ENCODE measurements at places on chromosomes 4 and X.

DNA sequence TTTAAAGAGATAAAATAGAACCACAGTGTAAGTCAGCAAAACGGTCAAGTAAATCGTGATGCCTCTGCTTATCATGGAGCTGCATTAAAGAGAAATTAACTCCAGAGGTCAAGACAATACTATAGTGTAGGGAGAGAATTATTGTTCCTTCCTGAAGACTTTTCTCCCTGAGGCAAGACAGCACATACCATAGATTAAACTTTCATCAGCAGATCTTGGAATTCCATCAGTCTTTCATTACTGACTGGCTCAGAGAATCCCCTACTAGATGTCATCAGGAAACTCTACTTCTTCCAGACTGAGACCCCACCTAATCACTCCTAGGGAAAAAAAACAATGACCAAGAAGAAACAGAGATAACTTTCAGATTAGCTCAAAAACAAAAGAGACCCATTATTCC lies 131.3 kb downstream of the NSUN7 start:
- DNase-seq: no peak

- no peak for DNase-seq
Measured at GRCh38 chr4:47553329-47554125, 68.5 kb downstream of the ATP10D start.

- DNase-seq: no peak
Measured at GRCh38 chrX:10143071-10143983, 13.4 kb upstream of the CLCN4 start.

- no peak for DNase-seq
Measured at GRCh38 chrX:110359273-110359672, 625 bp downstream of the RTL9 start.

- DNase-seq: no peak
Measured at GRCh38 chr4:38612646-38613414, 51.2 kb upstream of the KLF3 start.

- no peak for DNase-seq
Measured at GRCh38 chr4:90958256-90958895, 831.2 kb downstream of the CCSER1 start.

GRCh38 chrX:18210470-18210869 lies 10.2 kb downstream of the BEND2 start:
- no peak for DNase-seq

DNA sequence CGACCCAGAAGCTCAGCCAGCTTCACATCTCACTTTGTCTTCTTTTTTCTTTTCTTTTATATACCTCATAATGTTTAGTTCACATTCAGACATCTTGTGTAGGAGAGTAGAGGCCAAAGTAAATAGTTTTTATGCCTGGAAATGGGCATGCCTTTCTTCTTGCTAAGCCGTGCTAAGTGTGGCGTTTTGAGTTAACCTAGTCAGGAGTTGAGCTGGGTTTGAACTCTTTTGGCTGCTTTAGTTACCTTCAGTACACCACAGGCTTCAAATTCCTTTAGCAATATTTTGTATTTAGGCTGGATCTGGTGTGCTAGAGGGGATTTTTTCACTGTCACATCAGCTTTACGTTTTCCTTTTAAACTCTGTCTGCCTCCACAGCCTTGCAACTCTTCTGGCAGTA lies 300.8 kb downstream of the ZNF674 start:
- no peak for DNase-seq

DNA sequence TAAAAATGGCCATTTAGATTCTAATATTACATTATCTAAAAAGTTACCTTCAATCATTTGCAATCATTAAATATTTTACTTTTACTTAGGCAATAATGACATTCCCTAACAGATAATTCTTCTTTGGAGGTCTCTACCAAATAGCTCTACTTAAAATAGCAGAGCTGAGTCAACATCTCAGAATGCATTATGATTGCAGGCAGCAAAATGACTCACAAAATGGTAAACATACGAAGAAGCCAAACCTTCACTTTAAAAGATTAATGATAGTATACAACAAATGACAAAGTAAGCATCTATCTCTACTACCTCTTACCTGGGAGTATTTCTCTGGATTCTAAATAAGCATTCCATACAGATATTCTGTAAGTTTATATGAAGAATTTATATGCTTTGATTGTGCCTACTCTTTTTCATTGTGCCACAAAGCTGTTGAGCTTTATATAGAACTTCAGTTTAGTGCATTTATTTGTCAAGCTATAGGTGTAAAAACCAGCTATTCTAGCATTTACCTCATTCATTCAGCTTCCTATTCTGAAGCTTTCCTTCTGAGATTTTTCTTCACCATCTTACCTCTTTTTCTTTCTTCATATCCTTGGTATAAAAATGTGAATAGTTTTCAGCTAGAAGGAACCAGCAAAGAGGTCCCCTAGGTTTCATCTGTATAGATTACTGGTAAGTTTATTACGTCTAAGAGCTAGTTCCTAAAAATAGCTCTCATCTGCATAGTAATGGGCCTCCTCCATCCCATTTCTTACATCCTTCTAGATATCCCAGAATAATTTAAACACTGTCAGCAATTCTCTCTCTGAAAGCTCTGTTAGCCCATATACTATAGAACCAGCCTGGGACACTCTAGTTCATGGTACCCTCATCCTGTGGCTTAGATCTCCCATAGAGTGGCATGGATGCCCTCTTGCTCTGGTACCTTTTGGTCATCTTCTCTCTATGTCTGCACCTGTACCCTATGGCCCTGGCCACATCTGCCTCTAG lies 17.2 kb upstream of the SPCS3 start:
- no peak for DNase-seq

DNA sequence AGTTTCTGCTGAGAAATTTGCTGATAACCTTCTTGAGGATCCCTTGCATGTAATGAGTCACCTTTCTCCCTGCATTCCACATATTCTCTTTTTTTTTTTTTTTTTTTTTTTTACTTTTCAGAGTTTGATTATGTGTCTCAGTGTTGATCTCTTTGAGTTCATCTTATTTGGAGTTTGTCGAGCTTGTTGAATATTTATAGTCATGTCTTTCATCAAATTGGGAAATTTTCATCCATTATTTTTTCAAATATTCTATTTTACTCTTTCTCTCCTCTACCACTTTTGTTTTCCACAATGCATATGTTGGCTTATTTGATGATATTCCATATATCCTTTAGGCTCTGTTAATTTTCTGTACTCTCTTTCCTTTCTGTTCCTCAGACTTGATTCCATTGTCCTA lies 136.1 kb downstream of the MAD2L1 start:
- no peak for DNase-seq

- DNase-seq: no peak
Measured at GRCh38 chr4:130486841-130487240, 1390.9 kb downstream of the C4orf33 start.

GRCh38 chr4:107734120-107734519 lies 14.1 kb upstream of the PAPSS1 start:
- no peak for DNase-seq

GRCh38 chr4:96744676-96745075 lies 904.8 kb downstream of the PDHA2 start:
- no peak for DNase-seq

- no peak for DNase-seq
Measured at GRCh38 chrX:110504947-110505346, 146.3 kb downstream of the RTL9 start.

- no peak for DNase-seq
Measured at GRCh38 chr4:37644962-37645361, 41.2 kb downstream of the RELL1 start.

- no peak for DNase-seq
Measured at GRCh38 chr4:144580430-144580829, 65.5 kb upstream of the HHIP start.

DNA sequence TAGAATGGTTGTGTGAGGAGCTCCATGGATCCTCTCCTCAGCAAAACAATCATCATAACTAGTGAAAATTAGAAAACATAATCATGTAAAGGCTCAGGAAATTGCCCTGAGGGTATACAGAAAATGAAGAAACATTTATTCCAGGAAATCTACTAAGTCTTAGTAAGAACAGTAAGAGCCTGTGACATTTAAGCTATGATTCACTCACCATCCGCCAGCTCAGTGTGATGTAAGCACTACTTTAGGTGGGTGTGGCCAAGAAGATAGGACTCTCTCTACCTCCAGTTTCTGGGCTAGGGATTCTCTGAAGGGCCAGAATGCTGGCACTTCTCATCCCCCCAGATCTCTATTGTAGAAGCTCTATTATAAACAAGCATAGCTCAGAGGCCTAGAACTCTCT lies 147.5 kb downstream of the DLG3 start:
- DNase-seq: peak; percentile 3

GRCh38 chr4:122884499-122884898 lies 37.9 kb downstream of the NUDT6 start:
- no peak for DNase-seq

DNA sequence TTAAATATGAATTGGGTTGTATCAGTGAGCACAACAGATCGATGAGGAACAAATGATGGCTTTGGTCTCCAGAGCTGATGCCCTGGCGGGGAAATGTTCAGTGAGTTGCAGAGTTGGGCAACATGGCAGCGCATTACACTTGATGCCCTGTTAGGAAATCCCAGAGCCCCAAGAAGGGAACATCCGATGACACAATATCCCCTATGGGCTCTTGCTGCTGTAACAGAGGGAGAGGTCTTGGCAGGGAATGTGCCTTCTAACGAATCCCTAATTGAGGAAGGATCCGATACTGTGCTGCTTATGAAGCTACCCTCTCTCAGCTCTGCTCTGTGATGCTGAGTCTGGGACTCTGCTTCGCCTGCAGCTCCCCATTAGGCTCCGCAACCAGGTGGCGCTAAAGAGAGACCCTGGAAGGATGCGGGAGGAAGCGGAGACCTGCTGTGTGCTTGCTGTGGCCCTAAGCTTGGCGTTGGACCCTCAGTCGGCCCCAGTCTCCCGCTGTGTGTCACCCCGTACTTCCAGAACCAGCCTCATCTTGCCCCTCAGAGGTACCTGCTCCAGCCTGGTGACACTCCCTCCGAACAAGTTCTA lies 38.9 kb downstream of the PDHA1 start:
- DNase-seq: peak; percentile 41

DNA sequence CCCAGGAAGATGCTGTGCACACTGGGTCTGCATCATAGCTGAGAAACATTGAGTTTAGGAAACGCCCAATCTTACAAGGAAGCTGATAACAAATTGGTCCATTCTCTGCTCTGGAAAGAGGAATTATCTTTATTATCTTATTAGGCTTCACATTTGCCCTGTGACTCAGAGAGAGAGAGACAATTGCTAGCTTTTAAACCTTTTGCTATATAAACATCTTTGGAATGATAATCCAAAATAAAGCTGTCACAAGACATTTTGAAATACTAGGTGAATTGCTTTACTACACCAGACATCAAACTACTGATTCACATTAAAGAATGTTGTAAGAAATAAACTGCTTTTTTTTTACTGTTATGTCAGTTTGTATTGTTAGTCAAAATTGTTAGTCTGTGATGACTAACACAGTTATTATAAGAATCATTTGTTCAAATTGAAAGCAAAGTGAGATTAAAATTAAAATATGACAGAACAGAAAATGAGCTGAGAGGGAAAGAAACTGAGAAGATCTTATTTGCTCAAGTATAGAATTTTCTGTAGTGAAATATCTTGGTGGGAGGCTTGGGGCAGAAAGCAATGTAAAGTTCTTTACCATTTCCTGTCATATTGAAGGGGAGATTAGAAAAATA lies 765.4 kb upstream of the PCDH10 start:
- DNase-seq: no peak

DNA sequence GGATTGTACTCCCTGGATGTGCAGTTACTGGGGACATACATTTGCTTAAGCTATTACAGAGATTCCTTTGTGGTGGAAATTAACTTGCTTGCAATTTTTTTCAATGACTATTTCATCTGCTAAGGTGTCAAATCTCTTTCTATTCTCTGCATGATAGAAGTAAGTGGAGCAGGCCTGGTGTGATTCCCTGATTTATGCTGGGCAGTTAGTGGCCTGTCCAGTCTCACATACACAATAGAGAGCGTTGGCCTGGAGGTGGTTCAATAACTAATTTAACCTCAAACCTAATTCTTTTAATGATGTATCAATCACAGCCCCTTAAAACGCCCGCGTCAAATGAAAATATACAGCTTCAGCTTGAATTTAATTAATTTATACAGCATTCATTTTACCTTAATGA lies 28.5 kb downstream of the VCX3A start:
- no peak for DNase-seq

DNA sequence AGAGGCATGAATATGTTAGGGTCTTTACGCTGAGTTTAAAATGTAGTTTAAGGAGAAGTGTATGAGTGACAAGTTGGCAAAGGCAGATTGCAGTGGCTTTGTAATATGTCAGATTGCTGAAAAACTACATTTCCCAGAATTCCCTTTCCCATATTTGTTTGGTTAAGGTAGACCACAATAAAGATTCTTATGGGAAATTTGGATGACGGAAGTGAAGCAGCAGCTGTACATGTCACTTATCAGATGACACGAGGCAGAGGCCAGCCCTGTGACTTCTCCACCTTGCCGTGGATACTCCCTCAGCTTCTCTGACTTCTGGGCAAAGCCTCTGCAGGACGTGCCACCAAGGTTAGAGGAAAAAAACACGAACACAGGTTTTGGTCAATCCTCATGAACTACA lies 229.7 kb upstream of the DKK2 start:
- DNase-seq: no peak

- no peak for DNase-seq
Measured at GRCh38 chr4:53592122-53592521, 836 bp upstream of the LNX1 start.

GRCh38 chr4:41213625-41214135 lies 662 bp downstream of the APBB2 start:
- DNase-seq: no peak

DNA sequence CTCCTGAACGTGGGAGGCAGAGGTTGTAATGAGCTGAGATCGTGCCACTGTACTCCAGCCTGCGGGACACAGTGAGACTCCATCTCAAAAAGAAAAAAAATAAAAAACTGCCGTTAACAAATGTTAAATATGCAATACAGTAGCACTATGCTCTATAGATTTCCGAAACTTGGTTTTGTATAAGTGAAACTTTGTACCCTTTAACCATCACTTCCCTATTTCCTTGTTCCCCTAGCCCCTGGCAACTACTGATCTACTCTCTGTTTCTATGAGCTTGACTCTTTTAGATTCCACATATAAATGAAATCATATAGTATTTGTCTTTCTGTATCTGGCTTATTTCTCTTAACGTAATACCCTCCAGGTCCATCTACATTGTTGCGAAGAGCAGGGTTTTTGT lies 74.1 kb downstream of the TAB3 start:
- DNase-seq: no peak

DNA sequence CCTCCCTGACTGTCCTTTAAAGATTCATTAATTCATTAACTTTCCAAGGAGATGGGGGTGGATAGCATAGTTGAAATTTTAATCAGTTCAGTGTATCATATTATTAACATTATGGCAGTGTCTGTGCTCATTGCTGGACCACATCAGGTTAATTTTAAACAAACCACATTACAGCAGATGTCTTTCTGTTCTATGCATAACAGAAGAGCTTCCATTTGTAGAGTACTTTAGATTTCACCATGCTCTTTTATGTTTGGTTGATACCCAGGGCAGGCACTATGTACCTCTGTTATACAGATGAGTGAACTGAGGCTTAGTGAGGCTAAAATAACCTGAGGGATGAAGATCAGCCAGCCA lies 41.1 kb downstream of the AFF2 start:
- no peak for DNase-seq

All from stimulated activated CD8-positive, alpha-beta memory T cell treated with anti-CD3 and anti-CD28 coated beads, Interleukin-2, amount 100 ng/mL, for 48 hours (primary cell).